HuH-7.5 (cell line): ENCODE measurements at places on chromosomes 2 and 18.

GRCh38 chr2:67462738-67463496 lies 65.8 kb downstream of the ETAA1 start:
- DNase-seq, result no peak

DNA sequence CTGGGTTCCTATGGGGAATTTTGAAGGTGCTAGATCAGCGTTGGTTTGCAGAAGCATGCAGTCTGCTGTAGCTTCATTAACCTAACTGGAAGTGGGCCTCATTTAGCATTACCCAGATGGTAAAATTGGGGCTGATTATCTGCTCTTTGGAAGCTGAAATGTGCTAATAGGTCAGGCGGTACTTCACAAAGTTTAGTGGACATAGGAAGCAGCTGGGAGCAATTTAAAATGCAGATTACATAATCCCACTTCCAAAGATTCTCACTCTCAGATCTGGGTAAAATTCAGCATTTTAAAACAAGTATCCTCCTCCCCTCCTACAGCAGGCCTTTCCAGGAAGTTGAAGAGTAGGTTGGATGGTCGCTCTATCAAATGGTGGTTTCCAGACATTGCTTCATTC lies 907.0 kb downstream of the CPS1 start:
- no peak for DNase-seq

DNA sequence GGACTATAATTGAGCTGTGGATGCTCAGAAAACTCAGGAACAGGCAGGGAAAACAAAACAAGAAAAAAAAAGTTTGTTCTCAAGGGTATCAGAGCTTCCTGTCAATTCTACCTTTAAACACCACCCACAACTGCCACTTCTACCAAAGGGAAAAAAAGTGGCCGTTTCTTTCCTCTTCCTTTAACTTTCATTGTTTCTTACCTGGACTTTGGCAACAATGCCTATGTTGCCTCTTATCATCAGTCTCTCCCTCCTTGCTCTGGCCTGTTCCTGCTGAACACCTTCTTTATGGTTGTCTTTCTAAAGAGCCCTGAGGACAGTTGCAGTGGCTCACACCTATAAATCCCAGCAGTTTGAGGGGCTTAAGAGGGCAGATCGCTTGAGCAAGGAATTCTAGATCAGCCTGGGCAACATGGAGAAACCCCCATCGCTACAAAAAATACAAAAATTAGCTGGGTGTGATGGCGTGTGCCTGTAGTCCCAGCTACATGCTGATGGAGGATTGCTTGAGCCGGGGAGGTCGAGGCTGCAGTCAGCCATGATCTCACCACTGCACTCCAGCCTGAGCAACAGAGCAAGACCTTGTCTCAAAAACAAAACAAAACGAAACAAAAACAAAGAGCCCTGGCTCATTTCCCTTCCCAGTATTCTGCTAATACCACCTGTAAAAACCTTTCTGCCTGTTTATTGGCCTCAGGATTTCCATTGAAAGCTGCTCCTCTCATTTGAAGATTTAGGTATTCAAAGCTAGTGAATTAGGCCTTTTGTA lies 18.0 kb upstream of the NR4A2 start:
- DNase-seq, result no peak

- no peak for DNase-seq
These were observed 133.2 kb upstream of the TMEM18 start for GRCh38 chr2:810397-810796.

DNA sequence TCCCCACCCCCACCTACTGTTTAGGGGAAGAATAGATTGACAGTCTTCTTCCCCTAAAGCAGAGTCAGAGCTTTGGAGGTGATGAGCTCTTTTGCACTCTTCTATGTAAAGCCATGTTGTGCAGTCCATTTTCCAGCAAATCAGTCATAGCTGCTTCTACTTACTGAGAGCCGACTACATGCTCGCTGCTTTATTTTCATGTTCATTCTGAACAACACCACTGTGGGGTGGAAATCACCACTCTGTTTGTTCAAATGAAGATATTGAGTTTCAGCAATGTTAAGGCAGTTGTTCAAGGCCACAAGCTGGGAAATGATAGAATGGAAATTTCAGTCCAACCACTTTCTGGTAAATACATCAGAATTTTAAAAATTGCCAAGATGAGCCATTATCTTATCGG lies 88.3 kb downstream of the INSIG2 start:
- no peak for DNase-seq

DNA sequence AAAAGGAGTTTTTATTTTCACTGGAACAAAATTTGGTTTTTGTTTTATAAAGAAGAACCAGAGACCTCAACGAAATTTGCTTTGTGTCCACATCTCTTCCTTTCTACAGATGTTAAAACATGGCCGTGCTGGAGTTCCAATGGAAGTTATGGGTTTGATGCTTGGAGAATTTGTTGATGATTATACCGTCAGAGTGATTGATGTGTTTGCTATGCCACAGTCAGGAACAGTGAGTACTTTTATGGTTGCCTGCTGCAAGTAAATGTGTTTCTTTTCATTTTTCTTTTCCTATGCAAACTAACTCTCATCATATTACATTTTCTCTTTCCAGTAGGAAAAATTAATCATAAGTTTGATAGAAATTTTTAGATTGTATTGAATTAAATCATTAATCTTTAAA lies 48.4 kb upstream of the TBR1 start:
- no peak for DNase-seq

DNA sequence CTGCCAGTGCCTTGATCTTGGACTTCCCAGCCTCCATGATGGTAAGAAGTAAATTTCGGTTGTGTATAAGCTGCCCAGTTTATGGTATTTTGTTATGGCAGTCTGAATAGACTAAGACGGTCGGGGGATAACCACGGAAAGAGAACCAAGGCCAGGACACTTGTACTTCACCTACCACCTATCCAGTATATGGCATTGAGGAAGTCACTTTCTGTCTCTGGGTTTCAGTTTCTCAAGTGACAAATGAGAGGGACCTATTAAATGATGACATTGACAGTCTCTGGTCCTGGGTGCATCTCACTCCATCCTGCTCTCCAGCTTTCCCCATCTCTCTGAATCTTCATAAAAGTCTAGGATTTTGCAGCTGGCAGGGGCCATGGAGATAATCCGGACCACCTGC lies 183.8 kb upstream of the MSH6 start:
- no peak for DNase-seq

GRCh38 chr2:25851740-25852503 lies 26.4 kb downstream of the ASXL2 start:
- peak; percentile 16 for DNase-seq

DNA sequence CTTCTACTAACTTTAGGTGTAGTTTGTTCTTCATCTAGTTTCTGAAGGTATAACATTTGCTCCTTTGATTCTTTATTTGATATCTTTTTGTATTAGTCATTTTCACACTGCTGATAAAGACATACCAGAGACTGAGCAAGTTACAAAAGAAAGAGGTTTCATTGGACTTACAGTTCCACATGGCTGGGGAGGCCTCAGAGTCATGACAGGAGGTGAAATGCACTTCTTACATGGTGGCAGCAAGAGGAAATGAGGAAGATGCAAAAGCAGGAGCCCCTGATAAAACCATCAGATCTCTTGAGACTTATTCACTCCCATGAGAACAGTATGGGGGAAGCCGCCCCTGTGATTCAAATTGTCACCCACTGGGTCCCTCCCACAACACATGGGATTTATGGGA lies 544.4 kb upstream of the DSEL start:
- DNase-seq, result no peak

- no peak for DNase-seq
These were observed 82.2 kb upstream of the HDAC4 start for GRCh38 chr2:239482778-239483712.

DNA sequence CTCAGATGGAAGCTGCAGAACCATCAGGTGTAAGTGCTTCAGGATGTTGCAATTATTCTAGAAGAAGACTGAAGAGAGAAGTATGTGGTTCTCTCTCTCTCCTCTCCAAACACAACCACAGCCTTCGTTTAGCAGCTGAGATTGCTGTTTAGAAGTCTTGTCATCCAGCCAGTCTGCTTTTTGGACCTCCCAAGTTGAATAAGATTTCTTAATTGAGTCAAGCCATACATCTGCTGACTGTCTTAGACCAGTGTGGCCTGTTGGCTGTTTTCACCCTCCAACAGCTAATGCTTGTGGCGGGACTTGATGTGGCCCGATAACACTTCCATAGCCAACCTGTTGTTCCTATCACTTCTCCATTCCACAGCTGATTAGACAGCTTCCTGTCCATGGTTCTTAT lies 91.3 kb upstream of the TMEM17 start:
- no peak for DNase-seq

DNA sequence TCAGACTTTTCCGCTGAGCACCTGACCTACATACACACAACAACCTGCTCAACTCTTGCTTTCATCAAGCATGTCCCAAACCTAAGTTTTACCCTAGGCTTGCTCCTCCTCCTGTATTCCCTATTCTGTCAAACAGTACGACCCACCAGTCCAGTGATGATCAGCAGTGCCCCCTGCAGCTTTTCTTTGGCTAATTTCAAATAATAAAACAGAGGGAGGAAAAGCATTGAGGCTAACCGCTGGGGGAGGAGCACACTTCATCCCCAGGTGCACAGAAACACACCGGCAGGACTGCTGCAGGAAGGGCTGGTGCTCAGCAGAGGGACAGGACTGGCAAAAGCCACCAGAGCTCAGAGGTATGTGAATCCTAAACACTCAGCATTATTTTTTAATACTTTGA lies 21.2 kb downstream of the E2F6 start:
- no peak for DNase-seq

DNA sequence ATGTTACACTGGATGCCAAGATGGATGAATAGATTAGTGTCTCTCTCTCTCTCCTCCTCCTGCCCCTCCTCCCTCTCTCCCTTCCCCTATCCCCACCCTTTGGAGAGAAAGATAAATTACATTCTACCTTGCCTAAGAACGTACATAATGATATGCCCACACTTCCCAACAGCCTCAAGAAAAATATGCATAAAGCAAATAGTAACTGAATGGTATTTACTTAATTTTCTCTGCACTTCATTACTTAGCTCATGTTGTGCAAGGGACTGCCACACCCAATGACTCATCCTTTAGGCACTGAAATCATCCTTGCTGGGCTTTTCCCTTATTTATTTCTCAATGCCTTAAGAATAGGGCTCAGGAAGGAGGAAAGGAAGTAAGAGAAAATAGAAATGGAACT lies 137.3 kb upstream of the PID1 start:
- DNase-seq, result peak; percentile 26

- DNase-seq, result peak; percentile 35
These were observed 30.5 kb downstream of the DNMT3A start for GRCh38 chr2:25310965-25311864.

DNA sequence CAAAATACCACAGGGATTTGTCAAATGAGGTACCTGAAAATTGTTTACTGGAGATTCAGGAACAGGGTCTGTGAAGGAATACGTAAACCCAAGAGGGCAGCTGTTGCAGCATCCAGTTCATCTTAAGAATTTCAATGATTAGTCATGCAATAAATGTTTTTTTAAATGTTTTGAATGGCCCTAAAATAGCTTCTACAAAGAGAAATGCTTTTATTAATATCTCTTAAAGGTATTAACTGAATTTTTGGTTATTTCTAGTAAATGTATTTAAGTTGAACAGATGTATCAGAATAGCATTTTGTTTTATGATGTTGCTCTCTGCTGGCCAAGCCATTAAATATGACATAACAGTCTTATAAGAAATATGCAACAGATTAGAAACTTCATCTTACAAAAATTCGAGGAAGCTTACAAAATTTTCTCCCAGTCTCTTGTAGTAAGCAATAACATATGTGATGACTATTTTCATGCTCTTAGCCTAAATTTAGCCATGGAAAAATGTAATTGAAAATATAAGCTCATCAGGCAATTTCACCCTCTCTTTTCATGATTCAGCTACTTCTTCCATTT lies 863.9 kb downstream of the SUCLG1 start:
- no peak for DNase-seq

GRCh38 chr2:113180131-113180946 lies 6.6 kb downstream of the PSD4 start:
- no peak for DNase-seq

DNA sequence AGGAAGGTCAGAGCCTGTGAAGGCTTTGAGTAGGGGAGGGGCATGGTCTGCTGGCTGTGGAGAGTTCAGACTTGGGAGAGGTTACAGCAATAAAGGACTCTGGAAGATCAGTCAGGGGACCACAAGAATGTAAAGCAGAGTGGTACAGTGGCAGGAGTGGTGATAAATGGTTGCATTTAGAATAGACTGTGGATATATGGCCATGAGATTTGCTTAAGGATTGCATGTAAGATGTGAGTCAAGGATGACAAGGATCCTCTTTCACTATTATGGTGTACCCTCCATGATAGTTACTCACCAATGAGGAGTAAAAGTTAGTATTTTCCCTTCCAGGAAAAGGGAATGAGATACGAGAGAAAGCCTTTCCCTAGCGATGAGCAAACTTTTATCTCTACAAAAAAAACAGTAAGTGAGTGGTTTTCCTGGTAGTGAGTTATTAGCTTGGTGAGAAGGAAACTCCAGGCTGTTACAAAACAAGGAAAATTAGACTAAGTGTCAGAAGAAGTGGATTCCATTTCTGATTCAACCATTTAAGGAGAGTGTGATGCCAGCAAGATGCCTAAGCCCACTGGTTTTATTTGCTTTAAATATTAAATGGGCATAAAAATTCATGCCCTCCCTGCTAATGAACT lies 818.0 kb upstream of the ACVR2A start:
- DNase-seq, result no peak

DNA sequence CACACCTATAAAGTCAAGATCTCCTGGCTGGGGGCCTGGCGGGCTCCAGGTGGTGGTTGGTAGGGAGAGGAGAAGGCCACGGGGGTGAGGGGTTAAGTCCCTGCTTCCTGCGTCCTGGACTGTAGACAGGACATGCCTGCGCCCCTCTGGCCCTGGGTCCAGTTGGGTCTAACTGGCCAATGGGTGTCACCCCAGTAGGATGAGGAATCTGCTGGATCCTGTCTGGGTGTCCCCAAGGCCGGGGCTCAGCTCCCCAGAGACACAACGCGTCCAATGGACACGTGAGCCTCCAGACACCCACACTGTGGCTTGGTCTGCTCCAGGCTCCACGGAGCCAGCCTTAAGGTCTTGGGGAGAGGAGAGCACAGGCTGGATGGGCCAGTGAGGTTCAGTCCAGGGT lies 19.6 kb downstream of the AQP12A start:
- DNase-seq, result no peak

GRCh38 chr2:206442474-206442832 lies 879 bp upstream of the ADAM23 start:
- DNase-seq, result no peak

DNA sequence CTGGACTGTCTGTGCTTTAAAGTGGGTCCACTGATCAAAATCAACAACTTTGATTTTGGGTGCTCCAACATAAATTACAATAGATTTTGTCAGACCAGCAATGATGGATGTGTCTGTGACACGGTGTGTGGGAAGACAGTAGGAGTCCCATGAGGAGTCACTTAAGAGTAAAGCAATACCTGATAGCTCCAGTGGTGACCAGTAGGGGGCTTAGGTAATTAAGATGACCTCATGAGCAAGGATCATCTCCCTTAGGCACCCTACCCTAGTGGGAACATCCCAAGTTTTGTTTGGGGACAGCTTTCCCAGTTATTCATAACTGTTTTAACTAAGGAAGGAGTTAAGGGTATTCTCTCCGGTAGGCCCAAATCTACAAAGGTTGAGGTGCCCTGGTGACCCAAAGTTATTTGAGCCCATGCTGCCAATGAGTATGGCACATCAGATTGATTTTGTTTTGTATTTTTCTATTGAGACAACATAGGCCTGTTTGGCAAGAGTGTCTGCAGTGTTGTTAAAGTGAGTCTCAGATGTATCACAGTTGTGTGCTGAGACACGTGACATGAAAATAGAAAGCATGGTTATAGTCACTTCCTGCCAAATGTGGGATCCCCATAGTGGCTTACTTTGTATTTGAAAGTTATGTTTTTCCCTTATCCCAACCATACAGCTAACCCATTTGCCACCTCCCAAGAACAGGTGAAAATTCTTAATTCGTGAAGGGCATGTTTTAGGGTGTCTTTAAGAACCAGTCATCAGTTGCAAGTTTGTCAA lies 1337.6 kb upstream of the SLC39A10 start:
- no peak for DNase-seq
